Gastroesophageal sphincter (tissue), 4 donors: ENCODE measurements at places on chromosomes 13 and 19. TPM values are rescaled to one million over a fixed set of nuclear protein-coding genes. Genes with fewer than 3 reads are reported as not detected.

DNA sequence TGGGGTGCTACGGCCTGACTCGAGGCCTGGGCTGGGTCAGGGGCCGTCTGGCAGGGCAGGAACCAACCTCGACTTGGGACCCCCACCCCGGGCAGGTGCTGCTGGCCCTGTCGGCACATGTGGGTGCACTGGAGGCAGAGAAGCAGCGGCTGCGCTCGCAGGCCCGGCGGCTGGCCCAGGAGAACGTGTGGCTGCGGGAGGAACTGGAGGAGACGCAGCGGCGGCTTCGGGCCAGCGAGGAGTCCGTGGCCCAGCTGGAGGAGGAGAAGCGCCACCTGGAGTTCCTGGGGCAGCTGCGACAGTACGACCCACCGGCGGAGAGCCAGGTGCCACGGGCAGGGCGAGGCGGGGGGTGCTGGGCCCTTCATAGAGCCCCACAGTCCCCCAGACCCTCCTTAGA lies 5.9 kb downstream of the KLC3 start:
- no peak overlapping the region for H3K4me3 ChIP-seq
- peaks cover 62% of the 10 kb centered on the region for H3K27me3 ChIP-seq
- peaks cover 12% of the 10 kb centered on the region for H3K36me3 ChIP-seq
- no peak for ATAC-seq
- no peak overlapping the region for H3K27ac ChIP-seq

DNA sequence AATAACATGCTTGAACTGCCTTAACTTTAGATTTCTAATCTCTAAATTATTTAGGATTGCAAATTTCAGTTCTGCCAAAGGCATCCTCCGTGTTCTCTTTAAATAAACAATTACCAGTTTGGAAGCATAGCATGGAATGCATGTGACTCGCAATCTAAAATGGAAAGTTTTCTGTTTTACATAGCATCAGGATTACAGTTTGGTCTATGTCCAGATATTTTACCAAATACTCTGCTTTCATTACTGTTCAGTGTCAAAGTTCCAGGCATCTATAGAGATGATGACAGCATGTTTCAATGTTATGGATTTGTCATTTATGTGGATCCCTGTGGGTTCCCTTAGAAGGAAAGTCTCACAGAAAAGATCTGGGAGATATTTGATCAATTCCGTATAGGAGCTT lies 16.8 kb downstream of the FLT1 start:
- no peak overlapping the region for H3K27ac ChIP-seq
- no peak for ATAC-seq
- peaks cover 10% of the 10 kb centered on the region for H3K27me3 ChIP-seq
- no peaks in the 10 kb centered on the region for H3K36me3 ChIP-seq
- no peaks in the 10 kb centered on the region for H3K4me1 ChIP-seq

DNA sequence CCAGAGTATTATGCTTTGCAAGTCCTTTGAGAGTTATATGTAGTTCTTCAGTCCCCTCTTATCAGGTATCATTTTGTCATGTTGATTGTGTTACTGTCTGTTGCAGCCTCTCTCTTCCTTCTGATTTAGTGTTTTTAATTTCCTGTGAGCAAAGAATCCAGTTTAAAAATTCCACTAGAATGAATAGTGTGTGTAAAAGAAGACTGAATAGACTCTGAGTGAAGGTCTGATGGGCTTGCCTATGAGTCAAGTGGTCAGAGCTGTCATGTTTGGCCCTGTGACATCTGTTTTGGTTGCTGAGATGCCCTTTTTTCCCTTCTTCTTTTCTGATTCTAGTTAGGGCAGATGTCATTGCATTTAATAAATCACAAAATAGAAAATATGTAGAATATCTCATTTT lies 23.3 kb upstream of the KCTD4 start:
- no peak overlapping the region for H3K27ac ChIP-seq
- ATAC-seq = no peak
- H3K4me3 ChIP-seq = no peak overlapping the region
- no peaks in the 10 kb centered on the region for H3K36me3 ChIP-seq
- H3K4me1 ChIP-seq = no peaks in the 10 kb centered on the region
- H3K27me3 ChIP-seq = no peaks in the 10 kb centered on the region

GRCh38 chr13:25742220-25742619 lies 309.6 kb downstream of the SHISA2 start:
- no peak overlapping the region for H3K4me3 ChIP-seq
- no peak for ATAC-seq
- no peaks in the 10 kb centered on the region for H3K4me1 ChIP-seq

DNA sequence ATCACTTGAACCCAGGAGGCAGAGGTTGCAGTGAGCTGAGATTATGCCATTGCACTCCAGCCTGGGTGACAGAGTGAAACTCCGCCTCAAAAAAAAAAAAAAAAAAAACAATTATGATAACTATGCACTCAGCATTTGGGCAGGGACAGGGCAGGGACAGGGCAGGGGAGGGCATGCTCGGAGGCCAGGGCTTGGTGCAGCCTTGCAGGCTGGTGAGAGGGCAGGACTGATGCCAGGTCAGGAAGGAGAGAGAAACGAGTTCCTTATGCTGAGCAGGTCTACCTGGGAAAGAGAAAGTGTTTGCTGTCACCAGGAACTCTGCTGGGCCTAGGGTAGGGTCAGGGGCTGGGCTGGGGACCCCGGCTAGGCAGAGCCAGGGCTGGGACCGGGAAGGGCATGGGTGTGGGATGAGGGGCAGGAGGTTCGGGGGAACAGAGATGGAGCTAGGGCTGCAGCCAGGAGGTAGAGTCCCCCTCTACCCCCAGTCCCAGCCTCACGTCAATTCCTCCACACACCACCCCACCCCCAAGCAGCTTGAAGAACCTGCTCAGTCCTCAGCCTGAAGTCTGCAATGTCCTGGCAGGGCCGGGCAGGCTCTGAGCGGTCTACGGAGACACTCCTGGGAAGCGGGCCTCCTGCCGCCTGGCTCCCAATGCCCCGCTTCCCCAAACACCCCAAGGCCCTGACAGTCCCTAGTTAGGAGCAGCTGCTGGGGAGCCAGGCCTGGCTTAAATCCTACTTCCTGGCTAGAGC lies 2.8 kb downstream of the FXYD3 start:
- no peaks in the 10 kb centered on the region for H3K4me1 ChIP-seq
- peaks cover 7% of the 10 kb centered on the region for H3K27me3 ChIP-seq
- peak overlapping the region; percentile 60 for H3K27ac ChIP-seq
- no peaks in the 10 kb centered on the region for H3K36me3 ChIP-seq
- ATAC-seq = no peak

Gene CEACAM19
- 5.2 TPM for total RNA-seq

DNA sequence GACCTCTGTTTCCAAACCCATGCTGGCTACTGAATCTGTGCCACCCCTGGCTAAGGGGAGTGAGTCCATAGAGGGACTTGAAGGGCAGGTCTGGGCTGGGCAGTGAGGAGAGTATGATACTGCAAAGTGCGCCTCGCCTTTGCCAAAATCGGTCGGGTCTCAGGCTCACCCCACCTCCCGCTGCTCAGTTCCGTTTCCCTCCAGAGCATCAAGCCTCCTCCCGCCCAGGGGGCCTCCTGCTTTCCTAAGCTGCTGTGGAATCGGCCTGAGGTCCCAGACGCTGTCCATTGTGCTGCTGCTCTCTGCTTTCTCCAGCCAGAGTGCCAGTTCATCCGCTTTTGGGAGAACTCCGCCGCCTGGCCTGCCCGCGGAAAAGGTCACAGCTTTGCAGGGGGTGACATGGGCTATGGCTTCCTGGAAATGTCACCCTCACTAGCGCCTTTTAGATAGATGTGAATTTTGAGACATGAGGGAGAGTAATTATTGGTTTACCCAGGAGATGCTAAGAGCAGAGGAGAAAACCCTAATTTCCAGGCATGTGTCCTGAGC lies 1418.4 kb downstream of the UQCRFS1 start:
- peak overlapping the region; percentile 76 for H3K4me3 ChIP-seq
- H3K36me3 ChIP-seq = no peaks in the 10 kb centered on the region
- H3K27me3 ChIP-seq = no peaks in the 10 kb centered on the region
- H3K27ac ChIP-seq = peak overlapping the region; percentile 79

DNA sequence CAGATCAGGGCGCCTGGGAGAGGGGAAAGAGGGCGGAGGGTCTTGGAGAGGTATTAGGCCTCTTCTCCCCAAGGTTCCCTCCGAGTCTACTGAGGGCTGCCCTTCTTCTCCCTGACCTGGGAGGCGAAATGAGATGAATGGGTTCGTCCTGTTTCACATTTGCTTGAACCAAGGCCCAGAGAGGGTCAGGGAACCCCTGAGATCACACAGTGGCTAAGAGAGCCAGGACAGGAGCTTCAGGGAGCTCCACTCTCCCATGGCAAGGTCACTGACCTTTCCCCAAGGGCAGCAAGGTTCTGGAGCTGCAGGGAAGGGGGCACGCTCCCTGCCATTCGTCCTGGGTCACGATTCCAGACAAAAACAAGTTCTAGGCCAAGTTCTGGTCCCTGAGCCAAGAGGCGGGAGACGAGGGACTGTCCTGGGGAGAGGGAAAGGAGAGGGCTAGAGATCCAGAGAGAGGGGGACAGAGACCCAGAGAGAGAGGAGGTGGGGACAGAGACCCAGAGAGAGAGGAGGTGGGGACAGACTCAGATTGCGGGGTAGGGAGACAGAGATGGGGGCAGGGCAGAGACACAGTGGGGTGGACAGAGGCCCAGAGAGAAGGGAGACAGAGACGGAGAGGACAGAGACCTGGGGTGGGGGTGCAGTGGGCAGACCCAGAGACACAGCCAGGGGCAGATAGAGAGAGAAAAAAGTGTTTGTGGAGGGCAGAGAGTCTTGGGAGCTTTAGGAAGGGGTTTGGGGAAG lies 541 bp downstream of the ASPDH start:
- peaks cover 3% of the 10 kb centered on the region for H3K4me1 ChIP-seq
- no peak overlapping the region for H3K27ac ChIP-seq
- no peaks in the 10 kb centered on the region for H3K36me3 ChIP-seq
- no peak overlapping the region for H3K4me3 ChIP-seq
- ATAC-seq = no peak
